Kasumi-1 (cell line): ENCODE measurements at places on chromosomes 1 and 21.

- DNase-seq = no peak
Observed at GRCh38 chr21:29340228-29340627, 41.5 kb downstream of the BACH1 start.

DNA sequence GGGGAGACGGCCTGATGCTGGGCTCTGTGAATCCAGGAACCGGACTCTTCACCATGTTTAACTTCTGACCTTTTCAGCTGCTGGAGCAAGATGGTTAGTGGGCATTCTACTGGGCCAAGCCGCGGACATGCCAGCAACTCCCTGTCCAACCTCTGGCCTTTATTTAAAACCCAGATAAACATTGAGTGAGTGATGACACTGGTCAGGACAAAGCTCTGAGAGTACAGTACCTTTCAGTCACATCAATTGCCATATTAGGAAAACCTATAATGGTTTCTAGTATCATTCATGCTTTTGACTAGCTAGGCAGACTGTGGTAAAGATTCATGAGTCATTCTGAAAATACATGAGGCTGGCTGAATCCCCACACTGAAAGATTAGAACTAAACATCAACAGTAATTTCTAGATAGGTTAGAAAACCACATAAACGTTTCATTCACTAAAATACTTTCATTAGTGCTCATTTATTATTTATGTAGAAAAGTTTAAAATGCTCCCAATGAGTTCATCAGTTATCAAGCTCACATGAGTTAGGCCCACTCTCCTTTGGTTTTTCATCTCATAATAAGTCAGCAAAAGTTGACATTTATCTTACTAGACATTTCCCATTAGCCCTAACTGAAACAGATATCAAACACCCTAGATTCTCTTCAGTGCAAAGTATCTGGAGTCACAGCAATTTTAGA, 7.1 kb upstream of the ACTA1 start:
- DNase-seq = no peak

DNA sequence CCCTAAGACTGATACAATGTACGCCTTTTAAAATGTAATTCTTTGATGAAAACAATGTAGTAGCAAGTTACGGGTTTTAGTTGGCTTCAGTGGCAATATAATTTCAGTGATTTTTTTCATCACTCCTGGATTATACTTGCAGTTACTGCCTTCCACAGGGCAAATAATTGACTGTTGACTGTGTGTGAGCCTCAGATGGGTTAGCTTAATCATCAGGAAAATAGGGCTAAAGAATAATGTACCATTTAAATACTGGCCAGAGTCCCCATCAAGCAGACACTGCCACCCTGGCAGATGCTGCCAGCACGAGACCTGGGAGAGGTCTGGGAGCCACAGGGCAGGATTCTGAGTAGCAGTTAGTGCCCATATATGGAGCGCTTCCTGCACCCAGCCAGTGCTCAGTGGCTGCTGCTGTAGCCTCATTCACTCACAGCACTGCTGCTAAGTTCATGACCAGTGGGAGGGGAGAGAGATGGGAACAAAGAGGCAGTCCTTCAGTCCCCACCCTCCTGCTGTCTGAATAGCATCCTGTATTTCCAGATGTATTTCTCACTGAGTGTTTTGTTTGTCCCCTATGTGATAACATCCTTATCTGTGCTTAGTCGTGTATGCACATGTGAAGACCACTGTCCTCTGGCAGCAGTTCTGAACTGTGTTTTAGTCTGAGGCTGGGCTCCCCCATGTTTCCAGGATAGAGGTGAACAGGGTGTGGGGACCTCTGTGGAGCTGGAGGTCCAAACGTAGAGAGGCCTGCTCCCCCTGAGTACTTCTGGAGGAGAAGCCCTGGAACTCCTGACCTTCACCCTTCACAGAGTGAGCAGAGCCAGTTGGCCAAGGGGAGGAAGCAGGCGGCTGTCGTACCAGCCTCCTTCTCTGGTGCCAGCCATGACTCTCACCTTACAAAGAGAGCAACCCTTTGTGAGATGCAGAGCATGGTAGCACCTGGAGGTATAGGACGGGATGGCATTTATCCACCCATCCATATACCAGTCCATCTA, 80.4 kb downstream of the ADARB1 start:
- no peak for DNase-seq

DNA sequence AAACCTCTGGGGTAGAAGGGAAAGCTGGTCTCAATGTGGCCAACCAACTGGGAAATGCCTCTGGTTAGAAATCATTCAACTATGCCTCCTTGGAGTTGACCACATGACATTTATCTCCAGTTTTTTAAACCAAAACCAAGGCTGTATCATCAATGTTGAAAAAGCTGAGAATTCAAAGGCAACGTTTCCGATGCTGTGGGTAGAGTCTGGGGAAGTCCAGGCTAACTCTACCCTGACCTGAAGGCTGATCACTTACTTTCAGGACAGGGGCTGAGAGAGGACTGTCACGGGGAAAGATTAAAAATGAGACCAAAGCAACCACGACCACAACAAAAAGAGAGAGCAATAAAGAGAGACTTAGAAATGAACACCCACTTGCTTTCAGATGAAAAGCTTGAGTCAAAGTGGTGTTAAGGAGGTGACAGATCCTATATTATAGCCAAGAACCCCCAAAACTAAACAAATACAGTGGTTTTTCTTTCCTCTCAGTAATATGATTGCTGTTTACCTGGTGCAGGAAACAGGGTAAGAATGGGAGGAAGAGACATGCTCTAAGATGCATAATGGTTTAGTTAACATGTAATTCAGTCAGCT, 90.8 kb upstream of the TNFSF4 start:
- DNase-seq = no peak

DNA sequence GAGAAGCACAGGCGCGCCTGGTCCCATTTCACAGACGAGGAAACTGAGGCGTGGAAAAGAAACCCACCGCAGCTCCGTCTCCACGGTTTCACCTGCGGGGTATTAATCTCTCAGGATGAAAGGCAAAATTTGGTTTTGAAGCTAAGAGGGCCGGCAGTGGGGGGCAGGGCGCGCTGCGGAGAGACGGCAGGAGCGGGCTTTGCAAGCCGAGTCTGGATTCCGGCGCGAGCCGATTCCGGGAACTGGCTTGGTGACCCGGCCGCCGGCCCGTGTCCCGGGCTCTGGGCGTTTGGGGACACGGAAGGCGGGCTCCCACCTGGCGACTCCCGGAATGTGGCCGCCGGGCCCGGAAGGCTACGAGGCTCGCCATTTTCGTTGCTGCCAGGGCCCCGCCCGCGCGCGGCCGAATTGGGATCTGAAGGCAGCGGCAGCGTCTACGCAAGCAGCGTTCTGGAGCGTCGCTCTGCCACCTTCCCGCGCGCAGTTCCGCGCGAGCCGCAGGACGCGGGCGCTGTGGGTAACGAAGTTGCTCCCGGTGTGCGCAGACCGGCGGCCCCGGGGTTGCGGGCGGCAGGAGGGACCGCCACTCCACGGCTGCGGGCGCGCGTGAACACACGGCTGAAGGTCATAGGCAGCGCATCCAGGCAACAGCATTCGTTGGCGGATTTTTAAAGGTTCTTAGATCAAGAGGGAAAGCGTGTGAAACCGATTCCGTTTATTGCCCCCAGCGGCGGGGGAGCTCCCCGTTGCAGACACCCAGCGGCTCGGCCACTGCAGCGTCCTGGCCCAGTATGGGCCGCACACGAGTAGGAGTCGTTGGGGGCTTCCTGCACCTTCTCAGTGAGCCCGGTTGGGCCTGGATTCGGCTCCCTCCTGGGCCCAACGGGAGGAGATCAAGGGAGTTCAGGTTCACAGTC, 5.4 kb upstream of the PRDM16 start:
- DNase-seq = no peak

DNA sequence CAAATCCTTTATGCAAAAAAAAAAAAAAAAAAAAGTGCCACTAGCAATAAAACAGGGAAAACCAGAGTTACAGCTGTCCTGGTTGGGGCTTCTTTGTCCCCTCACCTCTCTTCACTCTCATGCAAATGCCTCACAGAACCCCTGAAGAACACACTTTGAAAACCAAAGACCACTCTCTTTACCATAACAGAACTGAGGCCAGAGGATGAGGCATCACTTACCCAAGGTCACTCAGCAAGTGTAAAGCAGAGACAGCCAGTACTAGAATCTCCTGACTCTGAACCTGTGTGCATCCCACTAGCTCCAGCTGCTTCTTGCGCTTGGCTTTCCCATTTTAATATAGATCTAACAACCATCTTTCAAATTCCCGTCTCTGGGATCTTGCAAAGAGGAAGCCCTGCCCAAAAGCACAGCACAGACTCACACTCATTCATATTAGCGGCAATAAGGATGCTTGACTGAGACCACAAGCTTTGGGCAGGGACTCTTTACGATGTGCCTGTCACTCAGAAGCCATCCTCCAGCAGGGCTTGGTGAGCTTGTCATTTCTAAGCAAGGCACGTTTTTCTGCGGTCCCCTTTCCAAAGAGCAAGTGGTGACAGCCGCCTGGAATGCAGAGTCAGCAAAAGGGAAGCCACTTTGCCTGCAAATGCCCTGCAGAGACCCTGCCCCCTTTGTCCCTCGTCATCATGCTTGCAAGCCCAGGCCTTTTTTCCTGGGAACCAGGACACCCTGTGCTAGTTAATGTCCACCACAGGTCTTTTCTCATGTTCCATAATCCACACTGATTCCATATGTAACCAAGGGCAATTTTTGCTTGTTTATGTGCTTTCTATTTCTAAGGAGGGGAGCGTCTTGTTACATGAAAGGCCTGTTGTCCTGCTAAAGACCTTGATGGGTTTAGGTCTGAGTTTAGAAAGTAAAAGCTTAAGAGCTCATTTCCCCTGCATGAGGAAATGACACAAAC, 76.5 kb upstream of the NFIA start:
- DNase-seq = no peak

DNA sequence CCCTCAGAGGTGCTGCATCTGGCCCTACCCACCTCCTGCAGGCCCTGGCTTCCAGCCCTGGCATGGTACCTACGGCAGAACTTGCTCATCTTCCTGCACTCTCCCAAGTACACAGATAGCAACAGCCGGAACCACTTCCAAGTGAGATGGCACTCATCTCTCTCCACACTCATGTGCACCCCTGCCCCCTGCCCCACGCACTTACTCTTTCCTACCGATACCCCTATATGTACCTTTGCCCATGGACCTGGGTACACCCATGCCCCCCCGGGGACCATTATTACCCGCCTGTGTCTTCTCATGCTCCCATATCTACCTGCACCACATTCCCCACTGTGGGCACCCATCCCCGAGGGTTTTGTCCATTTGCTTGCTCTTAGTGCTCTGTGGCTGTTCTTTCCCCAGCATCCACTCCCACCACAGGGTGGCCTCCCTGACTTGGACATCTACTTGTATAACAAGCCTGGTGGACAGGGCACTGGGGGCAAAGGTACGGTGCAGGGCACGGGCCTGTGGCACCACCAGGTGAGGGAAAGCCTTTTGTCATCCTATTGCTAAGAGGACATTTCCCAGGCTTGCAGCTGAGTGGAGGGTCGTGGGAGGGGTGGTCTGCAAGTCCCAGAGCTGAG, 14.7 kb downstream of the HYI start:
- DNase-seq = no peak

GRCh38 chr1:215146240-215146975, 63.9 kb downstream of the KCNK2 start:
- DNase-seq = peak; percentile 82

- DNase-seq = no peak
Observed at GRCh38 chr1:96366516-96366915, 355.1 kb upstream of the PTBP2 start.

DNA sequence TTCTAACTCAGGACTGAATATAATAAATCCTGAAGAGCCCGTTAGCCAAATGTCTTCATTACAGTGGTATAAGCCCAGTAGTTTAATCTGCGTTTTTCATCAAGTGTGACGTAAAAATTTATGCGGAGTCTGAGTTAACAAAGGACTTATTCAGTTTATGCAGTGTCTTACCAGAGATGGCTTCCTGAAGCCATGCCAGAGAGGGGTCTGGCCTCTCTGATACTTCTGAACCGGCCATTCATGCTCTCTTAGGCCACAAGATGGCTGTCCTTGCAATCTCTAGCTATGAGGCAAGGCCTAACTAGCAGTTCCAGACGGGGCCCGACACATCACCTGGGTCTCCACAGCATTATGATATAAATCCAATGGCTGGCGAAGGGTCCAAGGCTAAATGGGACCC, 101.4 kb downstream of the TEX35 start:
- DNase-seq = no peak

- no peak for DNase-seq
Observed at GRCh38 chr1:41639332-41639936, 155.0 kb upstream of the EDN2 start.

GRCh38 chr21:17523007-17523451, 10.2 kb downstream of the CXADR start:
- DNase-seq = no peak

GRCh38 chr1:209601809-209602657, 18.5 kb downstream of the CAMK1G start:
- peak; percentile 57 for DNase-seq

GRCh38 chr1:18556364-18556763, 74.3 kb upstream of the PAX7 start:
- peak; percentile 5 for DNase-seq

- DNase-seq = no peak
Observed at GRCh38 chr1:157288492-157288891, 150.3 kb upstream of the ETV3 start.

- no peak for DNase-seq
Observed at GRCh38 chr1:50453266-50453665, 30.0 kb upstream of the DMRTA2 start.

DNA sequence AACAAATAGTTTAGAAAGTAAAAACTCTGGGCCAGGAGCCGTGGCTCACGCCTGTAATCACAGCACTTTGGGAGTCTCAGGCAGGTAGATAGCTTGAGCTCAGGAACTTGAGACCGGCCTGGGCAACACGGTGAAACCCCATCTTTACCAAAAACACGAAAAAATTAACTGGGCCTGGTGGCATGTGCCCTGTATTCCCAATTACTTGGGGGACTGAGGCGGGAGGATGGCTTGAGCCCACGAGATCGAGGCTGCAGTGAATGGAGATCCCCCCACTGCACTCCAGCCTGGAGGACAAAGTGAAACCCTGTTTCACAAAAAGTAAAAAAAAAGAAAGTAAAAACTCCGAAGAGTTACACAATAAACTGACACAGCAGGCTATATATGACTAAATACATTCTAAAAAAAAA, 10.6 kb downstream of the CEP170 start:
- no peak for DNase-seq

- no peak for DNase-seq
Observed at GRCh38 chr1:12629511-12629956, 11.5 kb upstream of the DHRS3 start.

DNA sequence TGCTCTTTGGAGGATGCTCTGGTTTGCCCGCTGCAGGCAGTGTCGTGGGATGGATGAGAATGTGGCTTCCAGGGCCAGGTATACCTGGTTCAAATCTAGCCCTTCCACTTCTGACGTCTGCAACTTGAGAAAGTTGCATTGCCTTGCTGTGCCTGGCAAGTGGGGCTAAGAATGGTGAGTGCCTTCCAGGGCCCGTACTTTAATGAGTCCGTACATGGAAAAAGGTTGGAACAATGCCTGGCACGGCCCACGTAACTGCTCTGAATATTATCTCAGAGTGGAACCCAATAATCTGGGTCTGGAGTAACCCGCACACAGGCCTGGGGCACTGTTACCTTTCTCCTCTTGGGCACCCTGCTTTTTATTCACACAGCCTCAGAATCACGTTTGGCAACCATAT, 146.7 kb upstream of the EDN2 start:
- DNase-seq = no peak
